ENCODE measurements at places on chromosomes 7 and 10. TPM values are rescaled to one million over a fixed set of nuclear protein-coding genes. Genes with fewer than 3 reads are reported as not detected.

The EEPD1 gene
- 4.9 TPM for total RNA-seq

The CLEC2L gene
- total RNA-seq: not detected

The ATRNL1 gene
- 15.8 TPM for total RNA-seq

The MACROH2A2 gene
- total RNA-seq: 25.6 TPM
